ENCODE measurements at places on chromosomes 5 and 9. TPM values are rescaled to one million over a fixed set of nuclear protein-coding genes. Genes with fewer than 3 reads are reported as not detected.

- DNase-seq = no peak
Observed at GRCh38 chr5:66597183-66597757, 1.1 kb downstream of the MAST4 start.

The CAMK2A gene
- total RNA-seq = not detected

GRCh38 chr5:87300744-87301143 is 33.1 kb downstream of the RASA1 start:
- no peak for DNase-seq

DNA sequence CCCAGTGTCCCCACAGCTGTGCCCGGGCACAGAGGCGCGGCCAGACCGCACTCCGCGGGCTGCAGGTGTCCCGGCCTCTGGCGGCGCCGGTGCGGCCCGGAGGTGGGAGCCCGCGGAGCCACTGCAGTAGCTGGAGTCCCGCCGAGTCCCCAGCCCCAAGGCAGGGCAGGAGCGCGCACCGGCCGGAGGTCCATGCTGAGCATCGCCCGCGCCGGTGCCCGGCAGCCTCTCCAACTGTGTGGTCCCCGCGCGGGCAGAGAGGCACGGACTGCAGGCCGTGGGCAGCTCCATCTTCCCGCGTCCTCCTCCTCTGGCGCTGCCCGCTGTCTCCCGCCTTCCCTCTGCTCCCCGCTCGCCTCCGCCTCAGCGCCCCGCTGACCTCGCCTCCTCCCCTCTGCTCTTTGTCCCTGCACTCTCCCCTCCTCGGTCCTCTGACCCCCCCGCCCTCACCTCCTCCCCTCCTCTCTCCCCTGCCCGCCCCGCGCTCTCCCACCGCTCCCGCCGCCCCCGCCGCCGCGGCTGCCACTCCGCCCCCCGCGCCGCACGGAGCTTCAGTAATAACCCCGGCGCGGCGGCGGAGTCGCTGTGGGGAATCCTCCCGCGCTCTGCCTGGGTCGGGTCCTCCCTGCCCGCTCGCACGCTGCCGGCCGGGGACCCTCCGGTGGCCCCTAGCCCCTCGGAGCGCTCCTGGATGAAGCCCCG is at the start of gene ADAMTS16:
Gene ADAMTS16, plus strand, starts transcription at position 554 of the 702 bp plus-strand sequence. Its CDS starts 138 bp downstream, at position 692.
- no peak for DNase-seq

DNA sequence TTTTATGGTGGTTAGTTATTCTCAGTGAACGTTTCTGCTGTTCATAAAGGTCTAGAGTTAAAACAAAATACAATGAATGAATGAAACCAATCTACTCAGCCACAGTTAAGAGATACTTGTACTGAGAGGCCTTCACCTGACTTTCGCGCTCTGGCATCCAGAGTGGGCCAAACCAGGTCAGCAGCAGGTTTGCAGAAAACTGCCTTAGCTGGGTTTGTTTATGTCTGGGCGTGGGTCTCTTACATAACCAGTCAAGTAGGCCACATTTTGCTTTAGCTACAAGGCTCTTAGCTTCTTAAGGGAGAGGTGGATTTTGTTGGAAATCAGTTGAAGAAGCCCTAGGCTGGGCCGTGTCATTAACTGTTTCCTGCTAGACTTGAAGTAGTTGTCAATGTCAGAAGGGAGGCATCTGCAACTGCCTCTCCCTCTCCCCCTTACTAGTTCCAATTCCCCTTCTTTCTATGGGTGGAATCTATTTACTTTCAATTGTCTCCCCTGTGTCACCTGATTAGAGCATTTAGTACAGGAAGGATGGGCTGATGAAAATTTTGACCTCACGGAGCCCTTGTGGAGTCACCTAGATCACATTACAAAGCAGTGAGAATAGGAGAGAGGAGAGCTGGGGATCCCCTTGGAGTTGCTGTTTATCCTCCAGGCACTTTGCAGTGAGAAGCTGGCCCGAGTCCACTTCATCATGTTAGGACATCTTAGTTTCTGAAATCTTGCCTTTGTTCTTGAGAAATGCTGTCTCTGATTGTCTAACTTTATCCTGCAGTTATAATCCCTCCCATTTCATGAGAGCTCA is 200.5 kb downstream of the ARHGEF28 start:
- no peak for DNase-seq

- peak; percentile 43 for DNase-seq
Observed at GRCh38 chr5:132470010-132470392, 20.6 kb downstream of the IRF1 start.

The QRFP gene
- total RNA-seq = not detected

DNA sequence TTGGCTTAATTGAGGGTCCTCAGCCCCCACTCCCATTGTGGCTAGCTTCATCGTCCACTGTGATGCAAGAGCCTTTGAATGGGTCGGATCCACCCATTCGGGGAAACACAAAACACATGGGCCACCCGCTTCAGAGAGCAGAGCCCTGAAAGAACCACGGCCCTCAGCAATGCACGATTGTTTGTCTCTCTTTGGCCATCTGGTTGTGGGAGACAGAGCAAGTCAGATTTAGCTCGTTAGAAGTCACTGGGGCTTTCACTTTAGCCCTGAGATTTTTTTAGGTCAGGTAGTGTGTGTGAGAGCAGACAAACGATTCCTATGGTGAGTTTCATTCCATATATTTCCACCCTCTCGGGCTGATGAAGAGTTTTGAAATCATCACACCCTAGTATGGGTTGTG is 12.9 kb upstream of the COL15A1 start:
- no peak for DNase-seq

The TMEM252 gene
- not detected for total RNA-seq

- DNase-seq = no peak
Observed at GRCh38 chr9:83707518-83707767, 315 bp downstream of the UBQLN1 start.

The HTR4 gene
- 0.16 TPM for total RNA-seq

The F12 gene
- total RNA-seq = not detected

The EIF4E1B gene
- not detected for total RNA-seq

- DNase-seq = no peak
Observed at GRCh38 chr5:10056228-10056760, 193.4 kb downstream of the ATPSCKMT start.

DNA sequence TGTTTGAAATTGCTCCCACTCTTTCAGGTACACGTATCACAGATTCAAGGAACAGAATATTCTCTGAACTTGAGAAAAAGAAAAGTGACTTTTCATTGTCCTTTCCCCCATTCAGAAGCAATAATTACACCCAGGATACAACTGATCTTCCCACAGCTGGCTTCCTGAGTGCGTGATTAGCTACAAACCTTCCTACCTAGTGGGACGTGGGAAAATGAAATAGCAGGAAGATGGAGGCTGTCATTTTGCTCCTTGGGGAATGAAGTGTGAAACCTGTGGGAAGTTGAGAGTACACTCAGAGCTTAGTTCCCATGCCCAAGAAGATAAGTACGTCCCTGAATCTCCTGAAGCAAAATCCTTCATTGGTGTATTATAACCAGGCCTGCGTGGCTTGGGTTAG is 2.6 kb downstream of the TAS2R1 start:
- DNase-seq = no peak

- DNase-seq = no peak
Observed at GRCh38 chr5:17190799-17191391, 26.5 kb upstream of the BASP1 start.

The PAPPA gene
- 5.7 TPM for total RNA-seq

The REEP2 gene
- total RNA-seq = 2.6 TPM

DNA sequence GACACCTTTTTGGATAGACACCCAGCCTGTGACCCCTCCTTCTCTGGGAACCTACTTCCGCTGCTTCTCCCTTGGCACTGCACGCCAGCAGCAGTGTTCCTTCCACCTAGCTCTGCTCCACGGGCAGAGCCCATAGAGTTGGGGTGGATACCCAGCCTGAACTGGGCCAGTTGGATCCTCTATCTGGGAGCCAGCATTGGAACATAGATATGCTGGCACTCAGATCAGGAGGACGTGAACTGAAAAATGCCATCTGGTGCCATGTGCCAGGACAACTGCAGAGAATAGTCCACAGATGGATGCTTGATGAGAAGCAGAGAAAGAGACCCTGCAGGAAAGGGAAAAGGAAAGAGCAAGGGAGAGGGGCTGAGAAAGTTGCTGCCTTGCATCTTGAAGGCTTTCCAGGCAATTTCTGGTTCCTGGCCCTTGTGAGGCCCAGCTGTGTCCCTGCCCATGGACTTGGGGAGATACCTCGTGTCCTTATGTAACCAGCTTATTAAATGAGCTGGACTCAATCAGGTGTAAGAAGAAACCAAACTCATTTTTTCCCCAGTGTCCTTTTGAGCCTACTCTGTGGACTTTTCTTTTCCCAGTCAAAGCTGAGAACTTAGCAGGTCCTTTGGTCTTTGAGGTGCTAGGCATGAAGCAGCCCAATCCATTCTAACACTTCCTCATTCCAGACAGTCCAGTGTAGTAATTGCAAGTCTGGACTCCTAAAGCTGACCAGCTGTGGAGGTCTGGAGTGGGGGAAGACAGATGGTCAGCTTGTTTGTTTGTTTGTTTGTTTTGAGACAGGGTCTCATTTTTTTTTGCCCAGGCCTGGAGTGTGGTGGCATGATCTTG is 39.1 kb downstream of the ANGPTL2 start:
- DNase-seq = no peak

- no peak for DNase-seq
Observed at GRCh38 chr5:119954106-119954505, 324.7 kb downstream of the FAM170A start.

DNA sequence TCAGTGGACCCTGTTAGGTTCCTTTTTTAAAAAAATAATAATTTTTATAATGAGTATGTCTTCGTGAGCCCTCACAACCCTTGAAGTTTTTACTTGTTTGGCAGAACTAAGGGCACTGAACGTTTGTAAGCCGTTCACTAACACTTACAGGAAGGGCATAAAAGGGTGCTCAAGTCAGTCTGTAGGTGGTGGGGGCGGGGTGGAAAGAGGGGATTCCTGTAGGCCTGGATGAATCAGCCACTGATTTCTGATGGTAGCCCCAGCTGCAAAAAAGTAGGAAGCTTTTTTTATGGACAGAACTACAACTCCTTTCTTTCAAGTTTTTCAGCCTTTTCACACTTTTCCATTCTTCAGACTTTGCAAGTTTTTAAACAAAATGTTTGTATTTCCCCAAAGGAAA is 35.8 kb downstream of the PIK3R1 start:
- DNase-seq = no peak

The FBXO10 gene
- total RNA-seq = 10.6 TPM

GRCh38 chr5:124162767-124163532 is 583.5 kb downstream of the ZNF608 start:
- DNase-seq = no peak

- DNase-seq = no peak
Observed at GRCh38 chr9:35603506-35603985, 1.5 kb upstream of the TESK1 start.

The TAF1L gene
- not detected for total RNA-seq

The PCDHGB6 gene
- 5.3 TPM for total RNA-seq

GRCh38 chr9:113266174-113266573 is 9.2 kb downstream of the CDC26 start:
- no peak for DNase-seq

DNA sequence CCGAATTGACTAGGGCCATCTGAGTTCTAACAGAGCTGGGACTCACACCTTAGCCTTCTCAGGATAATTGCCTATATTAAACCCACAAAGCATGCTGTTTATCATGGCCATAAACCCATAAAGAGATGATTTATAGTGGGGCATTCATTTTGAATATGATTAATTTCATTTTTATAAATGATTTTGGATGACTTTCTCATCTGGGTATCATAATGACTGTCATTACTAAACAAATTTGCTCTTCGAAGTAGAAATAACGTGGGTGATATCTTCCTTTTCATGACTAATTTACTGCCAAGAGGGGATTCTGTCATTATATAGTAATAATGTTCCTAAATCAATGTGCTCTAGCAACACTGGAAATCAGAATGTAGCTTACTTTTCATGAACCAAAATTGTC is 498.2 kb downstream of the CDH12 start:
- DNase-seq = no peak

- DNase-seq = no peak
Observed at GRCh38 chr5:95959888-95960666, 1.6 kb downstream of the ELL2 start.

The LCN1 gene
- total RNA-seq = 2.3 TPM

The PAEP gene
- total RNA-seq = not detected

- no peak for DNase-seq
Observed at GRCh38 chr5:127086589-127086988, 13.3 kb upstream of the C5orf63 start.

GRCh38 chr5:145848854-145849253 is 13.7 kb upstream of the PRELID2 start:
- DNase-seq = no peak

The PCDHB7 gene
- total RNA-seq = 1.6 TPM

DNA sequence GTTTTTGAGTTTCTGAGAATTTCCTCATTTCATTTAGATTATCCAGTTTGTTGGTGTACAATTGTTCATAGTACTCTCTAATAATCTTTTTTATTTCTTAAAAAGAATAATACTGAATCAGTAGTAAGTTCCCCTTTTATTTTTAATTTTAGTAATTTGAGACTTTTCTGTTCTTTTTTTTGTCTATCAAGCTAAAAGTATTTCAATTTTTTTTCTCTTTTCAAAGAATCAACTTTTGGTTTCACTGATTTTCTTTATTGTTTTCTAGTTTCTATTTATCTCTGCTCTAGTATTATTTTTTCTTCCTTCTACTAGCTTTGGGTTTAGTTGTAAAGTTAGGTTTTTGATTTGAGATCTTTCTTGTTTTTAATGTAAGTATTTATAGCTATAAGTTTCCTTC is 60.6 kb upstream of the ARL15 start:
- no peak for DNase-seq

DNA sequence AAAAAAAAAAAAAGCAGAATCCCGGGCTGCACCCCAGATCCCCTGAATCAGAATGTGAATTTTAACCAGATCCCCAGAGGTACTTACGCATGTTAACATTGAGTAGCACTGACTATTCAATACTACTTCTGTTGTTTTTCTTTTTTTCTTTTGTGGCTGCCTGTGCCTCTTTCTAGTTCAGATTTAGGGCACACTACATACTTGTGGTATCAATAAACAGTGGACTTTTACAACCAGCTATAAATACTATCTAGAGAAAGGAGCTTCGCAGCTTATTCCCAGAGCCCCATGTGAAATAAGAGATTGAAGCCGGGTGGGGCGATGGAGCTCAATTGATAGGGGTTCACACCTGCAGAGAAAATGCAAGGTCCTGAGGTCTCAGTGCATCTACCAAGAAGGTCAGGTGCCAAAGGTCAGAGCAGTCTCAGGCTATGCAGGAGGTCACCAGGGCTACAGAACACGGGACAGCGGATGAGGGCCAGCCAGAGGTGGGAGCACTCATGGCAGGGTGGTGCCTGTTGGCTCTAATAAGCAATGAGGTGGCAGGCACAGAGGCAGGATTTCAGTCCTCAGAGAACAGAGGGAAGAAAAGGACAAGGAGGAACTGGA is 22.3 kb downstream of the WWC1 start:
- no peak for DNase-seq

- DNase-seq = no peak
Observed at GRCh38 chr9:87193151-87193550, 245.8 kb upstream of the GAS1 start.

- DNase-seq = no peak
Observed at GRCh38 chr9:81538890-81539289, 150.5 kb downstream of the TLE1 start.

The CREB3 gene
- total RNA-seq = 42.5 TPM

GRCh38 chr5:81848362-81848880 is 97.5 kb upstream of the SSBP2 start:
- no peak for DNase-seq

The TEX48 gene
- not detected for total RNA-seq

The TMEM232 gene
- 2.5 TPM for total RNA-seq
